ENCODE measurements at places on chromosomes 1 and 21.
A peak's percentile ranks its signal among the peaks of the same experiment; 100 is the strongest.

DNA sequence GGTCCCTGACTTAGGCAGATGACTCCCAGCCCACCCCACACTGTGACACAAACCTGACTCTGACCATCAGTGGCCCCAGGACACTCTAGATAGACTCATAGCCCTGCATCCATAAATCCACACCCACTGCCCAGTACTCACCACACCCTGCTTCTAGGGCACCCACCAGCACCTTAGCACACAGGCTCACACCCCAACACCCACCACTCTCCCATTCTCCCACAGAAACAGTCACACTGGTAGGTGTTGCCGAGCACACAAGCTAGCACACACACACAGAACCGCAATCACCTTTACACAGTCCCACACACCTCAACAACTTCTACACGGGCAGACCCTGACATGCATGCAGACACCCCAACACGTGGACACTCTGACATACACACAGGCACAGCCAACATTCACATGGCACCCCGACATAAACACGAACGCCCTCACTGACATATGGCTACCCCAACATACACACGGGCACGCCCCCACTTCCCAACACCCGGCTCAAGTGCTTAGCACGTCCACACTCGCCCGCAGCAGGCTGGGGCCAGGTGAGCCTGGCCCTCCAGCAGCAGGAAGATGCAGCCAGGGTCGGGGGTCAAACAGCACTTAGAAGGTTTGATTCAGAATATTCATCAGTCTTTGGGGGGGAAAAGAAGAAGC, 105.5 kb upstream of the TARDBP start:
- no peak for DNase-seq

GRCh38 chr1:183909672-183910071, 104.8 kb downstream of the RGL1 start:
- no peak for DNase-seq

DNA sequence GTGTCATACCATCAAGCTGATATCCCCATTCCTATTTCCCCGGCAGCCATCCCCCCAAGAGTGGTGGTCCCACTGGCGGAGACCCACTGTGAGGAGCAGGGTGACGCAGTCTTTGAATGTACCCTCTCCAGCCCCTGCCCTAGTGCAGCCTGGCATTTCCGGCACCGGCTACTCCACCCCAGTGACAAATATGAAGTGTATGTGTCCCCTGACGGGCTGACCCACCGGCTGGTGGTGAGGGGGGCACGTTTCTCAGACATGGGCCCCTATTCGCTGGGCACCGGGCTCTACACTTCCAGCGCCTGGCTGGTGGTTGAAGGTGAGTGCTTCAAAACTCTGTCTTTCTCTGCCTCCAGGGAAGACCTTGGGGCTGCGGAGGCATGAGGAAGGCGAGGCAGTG, 14.4 kb downstream of the IGFN1 start:
- no peak for DNase-seq

- peak; percentile 31 for DNase-seq
These were observed 1.2 kb downstream of the PPP1R8 start for GRCh38 chr1:27831568-27832410.

DNA sequence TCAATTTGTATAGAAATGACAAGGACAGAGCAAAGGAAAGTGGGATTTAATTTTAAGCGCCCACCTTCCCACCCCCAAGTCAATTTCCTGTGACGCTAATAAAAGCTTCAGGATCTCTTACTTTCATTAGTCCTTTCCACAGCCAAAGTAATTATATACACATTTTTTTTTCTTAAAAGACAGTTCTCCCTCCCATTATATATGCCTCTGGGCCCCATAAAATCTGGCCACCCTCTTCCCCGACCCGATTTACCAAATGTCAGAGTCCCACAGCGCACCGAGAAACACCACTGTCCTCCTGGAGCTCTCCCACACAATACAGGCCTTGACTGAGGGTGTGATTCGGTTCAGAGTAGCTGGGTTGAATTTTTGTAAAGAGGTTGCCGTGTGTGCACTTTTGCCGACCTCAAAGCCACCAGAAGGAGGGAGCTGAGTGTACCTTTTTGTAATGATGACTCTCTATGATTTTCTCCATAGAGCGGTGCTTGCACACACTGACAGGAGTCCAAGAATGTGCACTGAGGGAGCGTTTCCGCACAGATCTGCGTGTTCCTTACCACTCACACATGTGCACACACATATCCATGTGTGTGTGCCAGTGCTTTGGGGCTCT, 26.2 kb upstream of the IL10 start:
- DNase-seq: no peak

DNA sequence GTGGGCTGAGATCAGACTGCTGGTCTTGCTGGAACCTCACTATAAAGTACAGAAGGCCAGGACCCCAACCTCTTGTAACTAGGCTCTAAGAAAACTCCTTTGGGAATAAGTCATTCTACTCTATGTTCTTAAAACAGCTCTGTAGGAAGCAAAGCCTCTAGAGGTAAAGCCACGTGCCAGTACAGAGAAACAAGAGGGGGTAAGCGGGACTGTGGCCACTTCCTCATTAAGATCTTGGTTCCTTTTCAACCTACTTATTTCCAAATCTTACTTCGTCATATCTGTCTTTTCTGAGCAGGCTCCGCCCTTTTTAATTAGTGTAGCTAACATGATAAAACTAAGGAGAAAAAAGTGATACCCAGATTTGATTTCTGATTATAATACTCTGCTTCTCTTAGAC, 3.8 kb downstream of the NCSTN start:
- DNase-seq: no peak

- no peak for DNase-seq
These were observed 57.9 kb upstream of the ADARB1 start for GRCh38 chr21:45016406-45017038.

GRCh38 chr1:107793896-107794453, 171.0 kb downstream of the VAV3 start:
- no peak for DNase-seq

GRCh38 chr1:205590457-205590768, 41.4 kb downstream of the ELK4 start:
- no peak for DNase-seq

DNA sequence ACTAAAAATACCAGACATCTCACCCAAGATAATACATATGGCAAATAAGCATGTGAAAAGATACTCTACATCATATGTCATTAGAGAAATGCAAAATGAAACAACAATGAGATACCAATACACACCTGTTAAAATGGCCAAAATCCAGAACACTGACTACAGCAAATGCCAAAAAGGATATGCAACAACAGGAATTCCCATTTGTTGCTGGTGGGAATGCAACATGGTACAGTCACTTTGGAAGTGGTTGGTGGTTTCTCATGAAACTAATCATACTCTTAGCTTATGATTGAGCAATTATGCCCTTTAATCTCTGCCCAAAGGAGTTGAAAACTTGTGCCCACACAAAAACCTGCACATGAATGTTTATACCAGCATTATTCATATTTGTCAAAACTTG, 6.4 kb upstream of the RGS2 start:
- no peak for DNase-seq

- no peak for DNase-seq
These were observed 331.5 kb downstream of the PRDM2 start for GRCh38 chr1:14031461-14031860.

- DNase-seq: no peak
These were observed 33.6 kb downstream of the AHDC1 start for GRCh38 chr1:27570356-27570755.

DNA sequence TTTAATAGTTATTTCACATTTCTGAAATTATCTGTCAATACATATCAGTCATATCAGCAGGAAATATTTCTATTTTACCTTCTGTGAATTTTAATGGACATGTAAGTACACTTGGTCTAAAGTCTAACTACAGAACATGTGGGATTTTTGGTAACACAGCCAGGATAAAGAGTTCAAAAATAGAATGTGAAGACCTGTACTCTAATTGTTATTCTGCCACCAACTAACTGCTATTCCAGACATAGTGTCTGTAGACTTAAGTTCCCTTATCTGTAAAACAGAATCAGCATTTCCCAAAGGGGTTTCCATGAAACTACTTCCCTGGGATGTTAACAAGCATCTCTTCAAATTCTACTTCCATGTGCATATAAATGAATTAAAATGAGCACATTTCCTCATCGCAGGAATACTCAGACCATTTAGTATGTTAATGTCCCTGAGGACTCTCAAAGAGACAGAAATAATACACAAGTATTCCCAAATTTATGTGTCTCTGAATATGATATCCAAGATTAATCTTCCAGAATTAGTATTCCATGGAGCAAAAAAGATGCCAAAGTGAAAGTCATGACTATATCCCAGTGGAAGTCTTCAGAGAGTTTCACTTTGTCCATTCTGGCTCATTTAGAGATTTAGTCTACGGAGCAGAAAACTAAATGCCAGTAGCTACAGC, 325.6 kb downstream of the NEGR1 start:
- no peak for DNase-seq

- DNase-seq: peak; percentile 36
These were observed 295.3 kb upstream of the LYPLAL1 start for GRCh38 chr1:218878369-218878768.

- no peak for DNase-seq
These were observed 9.2 kb downstream of the PADI2 start for GRCh38 chr1:17109892-17110554.

DNA sequence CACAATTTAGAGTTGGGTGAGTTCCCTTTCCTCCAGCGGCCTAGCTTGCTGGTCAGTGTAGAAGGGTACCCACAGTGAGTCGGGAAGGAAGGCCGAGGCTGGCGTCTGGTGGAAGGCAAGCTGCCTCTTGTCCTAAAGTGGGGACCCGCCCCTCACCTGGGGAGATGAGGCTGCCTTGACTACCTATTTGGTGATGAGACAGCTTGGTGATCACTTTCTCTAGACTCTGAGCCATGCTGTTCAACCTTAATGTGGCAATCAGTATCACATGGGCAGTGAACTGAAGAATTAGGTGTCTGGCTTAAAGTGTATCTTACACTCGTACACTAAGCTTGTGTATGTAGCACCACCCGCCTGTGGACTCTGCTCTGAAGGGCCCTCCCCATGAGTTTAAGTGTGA, 100.7 kb downstream of the COLGALT2 start:
- no peak for DNase-seq

All from EH (cell line).